Brain pericyte (primary cell): ENCODE measurements at places on chromosomes 12 and 14.

GRCh38 chr14:71165121-71166031 lies 258.1 kb downstream of the PCNX1 start:
- DNase-seq, result no peak

- DNase-seq, result no peak
These were observed 9.7 kb upstream of the RAN start for GRCh38 chr12:130862161-130862560.

- DNase-seq, result no peak
These were observed 64.5 kb downstream of the SPTB start for GRCh38 chr14:64815257-64815656.

DNA sequence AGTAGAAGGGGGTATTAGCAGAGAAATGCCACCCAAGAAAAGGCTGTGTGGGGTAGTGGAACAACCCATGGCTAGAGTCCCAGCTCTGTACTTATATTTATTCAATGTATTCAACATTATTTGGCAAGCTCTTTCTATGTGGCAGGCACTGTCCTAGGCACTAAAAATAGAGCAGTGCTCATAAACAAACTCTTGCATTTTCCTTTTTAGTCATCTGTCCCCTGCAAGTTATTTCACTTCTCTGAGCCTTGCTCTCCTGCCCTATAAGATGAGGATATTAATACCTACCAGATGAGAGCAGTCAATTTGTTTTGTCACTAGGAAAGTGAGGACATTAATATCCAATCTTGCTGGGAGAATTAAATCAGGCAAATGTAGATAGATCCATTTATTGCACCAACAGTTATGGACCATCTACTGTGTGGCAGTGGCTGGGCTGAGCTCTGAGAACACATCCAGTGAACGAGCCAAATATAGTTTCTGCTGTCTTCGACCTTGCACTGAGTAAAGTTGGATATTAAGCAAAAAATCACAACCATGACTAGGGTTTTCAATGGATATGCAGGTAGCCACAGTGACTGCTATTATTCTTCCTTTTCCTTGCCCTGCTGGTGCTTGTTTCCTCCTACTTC lies 314.3 kb upstream of the TBX3 start:
- no peak for DNase-seq

DNA sequence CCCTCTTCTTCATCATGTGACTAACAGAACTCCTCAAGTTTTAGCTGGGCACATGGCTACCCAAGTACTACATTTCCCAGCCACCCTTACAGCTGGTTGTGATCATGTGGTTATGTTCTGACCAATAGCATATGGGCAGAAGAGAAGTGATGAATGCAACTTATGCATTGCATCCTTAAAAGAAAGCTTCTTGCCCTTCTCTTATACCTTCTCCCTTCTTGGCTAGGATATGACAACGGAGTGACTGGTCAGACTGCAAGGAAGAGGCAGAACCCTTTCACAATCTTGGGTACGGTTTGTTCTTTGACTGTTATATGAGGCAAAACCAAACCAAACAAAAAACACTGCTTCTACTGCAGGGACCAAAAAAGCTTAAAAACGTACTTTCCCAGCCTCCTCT lies 66.5 kb upstream of the MAX start:
- DNase-seq, result no peak

DNA sequence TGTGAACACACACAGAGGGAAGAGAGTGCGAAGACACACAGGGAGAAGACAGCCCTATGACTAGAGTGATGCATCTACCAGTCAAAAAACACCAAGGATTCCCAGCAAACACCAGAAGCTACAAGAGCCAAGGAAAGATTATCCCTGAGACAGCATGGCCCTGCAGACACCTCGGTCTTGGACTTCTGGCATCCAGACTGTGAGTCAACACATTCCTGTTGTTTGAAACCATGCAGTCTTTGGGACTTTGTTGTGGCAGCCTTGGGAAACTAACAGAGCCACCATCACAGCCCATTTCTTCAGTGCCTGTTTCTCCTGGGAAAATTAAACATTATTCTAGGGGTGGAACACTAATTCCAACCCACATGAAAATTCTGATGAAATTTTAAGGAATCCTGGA lies 220.6 kb downstream of the GXYLT1 start:
- no peak for DNase-seq

DNA sequence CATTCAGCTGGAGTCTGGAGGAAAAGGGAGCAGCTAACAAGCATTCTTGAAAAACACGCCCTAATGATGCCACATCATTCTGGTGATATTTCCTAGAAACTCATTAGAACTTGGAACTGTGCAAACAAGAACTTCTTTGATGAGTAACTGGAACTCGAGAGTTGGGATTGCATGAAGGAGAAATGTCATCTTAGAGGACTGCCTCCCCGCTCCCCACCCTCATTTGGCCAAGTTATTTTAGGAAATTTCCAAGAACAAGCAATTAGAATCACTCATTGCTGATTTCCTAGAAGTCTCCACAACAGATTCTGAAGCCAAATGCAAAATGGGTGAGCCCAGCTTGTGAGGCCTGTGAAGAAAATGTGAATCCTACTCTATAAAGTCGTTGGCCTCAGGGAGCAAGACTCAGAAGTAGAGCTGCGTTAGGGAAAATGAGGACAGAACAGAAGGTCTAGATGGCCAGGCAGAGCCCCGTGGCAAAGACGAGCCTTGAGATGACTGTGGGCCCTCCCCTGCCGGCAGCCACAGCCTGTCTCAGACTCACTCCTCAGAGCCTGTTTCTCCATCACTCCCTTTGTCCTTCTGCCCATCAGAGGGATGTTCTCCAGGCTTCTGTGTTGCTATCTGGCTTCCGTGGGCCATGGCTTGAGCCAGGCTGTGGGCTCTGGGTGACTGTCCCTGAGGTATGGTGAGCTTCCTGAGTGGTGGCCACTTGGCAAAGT lies 38.4 kb downstream of the RTL1 start:
- no peak for DNase-seq

- DNase-seq, result no peak
These were observed 28.6 kb downstream of the AACS start for GRCh38 chr12:125093681-125094330.

GRCh38 chr14:79920180-79920692 lies 291.1 kb downstream of the DIO2 start:
- DNase-seq, result no peak
